ENCODE measurements at places on chromosomes 7 and 10. TPM values are rescaled to one million over a fixed set of nuclear protein-coding genes. Genes with fewer than 3 reads are reported as not detected.
A peak's percentile ranks its signal among the peaks of the same experiment; 100 is the strongest.

GRCh38 chr7:1521456-1521855 is 9.0 kb upstream of the MAFK start:
- no peaks in the 10 kb centered on the region for H3K36me3 ChIP-seq
- H3K4me1 ChIP-seq: no peaks in the 10 kb centered on the region
- H3K27ac ChIP-seq: no peak overlapping the region
- no peak overlapping the region for H3K4me3 ChIP-seq
- H3K27me3 ChIP-seq: no peaks in the 10 kb centered on the region
- no peak for DNase-seq

DNA sequence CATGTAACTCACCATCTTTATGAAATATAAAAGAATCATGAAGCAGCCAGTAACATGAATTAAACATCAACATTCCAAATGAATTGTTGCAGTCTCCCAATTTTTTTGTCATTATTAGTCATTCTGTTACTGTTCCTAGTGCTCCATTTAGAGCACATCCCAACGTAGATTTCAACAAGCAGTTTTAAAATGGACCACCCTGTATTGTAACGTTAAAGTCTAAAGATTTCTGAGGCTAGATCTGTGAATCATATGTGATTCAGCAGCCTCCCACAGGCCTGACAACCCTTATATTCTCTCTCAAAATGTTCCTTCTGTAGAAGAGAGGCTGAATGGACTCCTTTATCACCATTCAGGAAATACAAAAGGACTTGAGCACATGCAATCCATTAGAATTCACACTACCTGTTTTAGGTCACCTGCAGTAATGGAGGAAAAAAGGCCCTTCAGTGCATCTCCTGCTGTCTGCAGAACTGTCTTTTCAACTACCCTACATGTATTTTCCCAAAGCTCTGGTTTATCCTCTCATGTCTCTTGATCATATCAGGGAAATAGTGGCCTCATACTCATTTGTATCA is 81.4 kb downstream of the CACNA2D1 start:
- no peak for DNase-seq
- no peak overlapping the region for H3K4me3 ChIP-seq
- no peaks in the 10 kb centered on the region for H3K4me1 ChIP-seq

DNA sequence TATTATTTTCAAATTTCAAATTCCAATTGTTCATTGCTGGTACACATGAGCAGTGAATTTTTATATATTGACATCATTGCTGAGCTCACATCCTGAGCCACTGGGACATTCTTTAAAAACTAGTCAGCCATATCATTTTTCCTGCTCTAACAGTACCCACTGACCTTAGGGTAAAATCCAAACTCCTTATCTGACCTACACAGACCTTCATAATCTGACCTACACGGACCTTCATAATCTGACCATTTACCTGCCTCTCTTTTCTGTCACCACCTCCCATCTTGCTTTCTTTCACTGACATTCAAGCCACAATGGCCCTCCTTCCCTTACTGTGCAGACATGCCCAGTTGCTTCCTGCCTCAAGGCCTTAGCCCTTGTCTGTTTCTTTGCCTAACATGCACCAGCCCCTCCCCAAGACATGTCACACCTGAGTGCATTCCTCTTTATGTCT is 16.1 kb upstream of the CUZD1 start:
- H3K4me3 ChIP-seq: no peak overlapping the region
- H3K27ac ChIP-seq: no peak overlapping the region
- no peak for DNase-seq
- no peaks in the 10 kb centered on the region for H3K36me3 ChIP-seq
- no peaks in the 10 kb centered on the region for H3K27me3 ChIP-seq

DNA sequence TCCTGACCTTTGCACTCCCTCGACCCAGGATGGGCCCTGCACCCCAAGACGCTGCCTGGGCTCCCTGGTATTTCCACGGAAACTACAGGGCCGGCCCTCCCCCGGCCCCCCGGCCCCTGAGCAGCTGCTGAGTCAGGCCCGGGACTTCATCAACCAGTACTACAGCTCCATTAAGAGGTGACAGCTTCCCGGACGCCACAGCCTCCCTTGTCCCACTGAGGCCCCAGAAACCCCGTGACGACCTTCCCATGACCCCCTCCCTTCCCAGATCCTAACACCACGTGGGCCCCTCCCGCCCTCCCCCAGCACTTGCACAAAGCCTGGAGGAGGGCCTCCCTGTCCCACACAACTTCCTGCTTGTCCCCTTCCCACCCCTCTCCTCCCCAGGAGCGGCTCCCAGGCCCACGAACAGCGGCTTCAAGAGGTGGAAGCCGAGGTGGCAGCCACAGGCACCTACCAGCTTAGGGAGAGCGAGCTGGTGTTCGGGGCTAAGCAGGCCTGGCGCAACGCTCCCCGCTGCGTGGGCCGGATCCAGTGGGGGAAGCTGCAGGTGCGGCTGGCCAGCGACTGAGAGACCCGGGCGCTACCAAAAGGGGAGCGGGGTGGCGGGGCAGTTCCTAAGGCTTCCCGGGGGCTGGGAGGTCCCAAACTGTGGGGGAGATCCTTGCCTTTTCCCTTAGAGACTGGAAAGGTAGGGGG is 5.7 kb downstream of the NOS3 start:
- no peaks in the 10 kb centered on the region for H3K4me1 ChIP-seq
- H3K27me3 ChIP-seq: no peaks in the 10 kb centered on the region
- H3K4me3 ChIP-seq: no peak overlapping the region
- H3K27ac ChIP-seq: no peak overlapping the region
- no peak for DNase-seq
- H3K36me3 ChIP-seq: no peaks in the 10 kb centered on the region

- no peaks in the 10 kb centered on the region for H3K27me3 ChIP-seq
- DNase-seq: no peak
- H3K27ac ChIP-seq: peak overlapping the region; percentile 36
- peaks cover 7% of the 10 kb centered on the region for H3K4me1 ChIP-seq
- H3K36me3 ChIP-seq: no peaks in the 10 kb centered on the region
- H3K4me3 ChIP-seq: no peak overlapping the region
These were observed 32.6 kb downstream of the ARHGAP21 start for GRCh38 chr10:24690961-24691512.

GRCh38 chr7:155377071-155377837 is 79.6 kb downstream of the INSIG1 start:
- H3K4me3 ChIP-seq: no peak overlapping the region
- H3K27me3 ChIP-seq: no peaks in the 10 kb centered on the region
- no peak overlapping the region for H3K27ac ChIP-seq
- DNase-seq: peak; percentile 6
- no peaks in the 10 kb centered on the region for H3K4me1 ChIP-seq

DNA sequence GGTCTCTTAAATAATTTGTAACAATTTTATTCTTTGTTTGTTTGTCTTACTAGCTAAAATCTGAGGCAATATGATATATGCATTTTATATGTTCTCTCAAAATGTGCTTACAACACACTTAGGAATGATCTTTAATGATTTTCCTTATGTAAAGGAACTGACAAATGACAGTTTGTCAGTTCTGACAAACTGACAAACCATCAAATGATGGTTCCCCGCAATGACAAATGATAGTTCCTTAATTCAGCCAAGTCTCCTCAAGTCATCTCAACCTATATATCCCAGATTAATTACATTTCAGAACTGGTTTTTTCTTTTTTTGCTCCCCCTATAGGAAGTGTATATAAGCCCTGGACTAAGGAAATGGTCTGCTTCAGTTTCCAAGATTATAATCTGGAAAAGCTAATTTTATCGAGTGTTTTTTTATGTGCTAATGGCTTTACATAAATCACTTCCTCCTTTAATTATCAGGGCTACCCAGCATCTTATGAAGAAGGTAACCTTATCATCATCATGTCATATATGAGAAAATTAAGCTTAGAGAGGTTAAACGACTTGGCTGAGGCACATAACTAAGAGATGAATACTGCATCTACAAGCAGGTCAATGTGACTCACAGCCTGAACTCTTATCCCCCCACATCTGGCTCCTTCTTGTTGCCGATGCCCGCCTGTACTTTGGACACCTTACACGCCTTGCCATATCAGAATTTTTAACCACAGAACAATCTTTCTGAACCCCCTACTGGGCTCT is 75.1 kb downstream of the RELN start:
- H3K4me3 ChIP-seq: no peak overlapping the region
- no peaks in the 10 kb centered on the region for H3K4me1 ChIP-seq
- H3K27me3 ChIP-seq: no peaks in the 10 kb centered on the region
- H3K36me3 ChIP-seq: no peaks in the 10 kb centered on the region
- H3K27ac ChIP-seq: no peak overlapping the region
- no peak for DNase-seq

GRCh38 chr10:92177546-92177945 is 113.3 kb downstream of the CPEB3 start:
- no peaks in the 10 kb centered on the region for H3K27me3 ChIP-seq
- H3K27ac ChIP-seq: no peak overlapping the region
- no peak for DNase-seq
- H3K4me3 ChIP-seq: no peak overlapping the region

CPN1 gene
- total RNA-seq: not detected

RBM20 gene
- total RNA-seq: 11.2 TPM

TLX1 gene
- total RNA-seq: not detected

PAPOLB gene
- total RNA-seq: 0.26 TPM

APBB1IP gene
- total RNA-seq: 18.5 TPM
